Central memory CD4-positive, alpha-beta T cell (primary cell): ENCODE measurements at places on chromosomes 1 and 21.

- no peak for DNase-seq
These were observed 759.0 kb downstream of the LTN1 start for GRCh38 chr21:28233536-28234220.

DNA sequence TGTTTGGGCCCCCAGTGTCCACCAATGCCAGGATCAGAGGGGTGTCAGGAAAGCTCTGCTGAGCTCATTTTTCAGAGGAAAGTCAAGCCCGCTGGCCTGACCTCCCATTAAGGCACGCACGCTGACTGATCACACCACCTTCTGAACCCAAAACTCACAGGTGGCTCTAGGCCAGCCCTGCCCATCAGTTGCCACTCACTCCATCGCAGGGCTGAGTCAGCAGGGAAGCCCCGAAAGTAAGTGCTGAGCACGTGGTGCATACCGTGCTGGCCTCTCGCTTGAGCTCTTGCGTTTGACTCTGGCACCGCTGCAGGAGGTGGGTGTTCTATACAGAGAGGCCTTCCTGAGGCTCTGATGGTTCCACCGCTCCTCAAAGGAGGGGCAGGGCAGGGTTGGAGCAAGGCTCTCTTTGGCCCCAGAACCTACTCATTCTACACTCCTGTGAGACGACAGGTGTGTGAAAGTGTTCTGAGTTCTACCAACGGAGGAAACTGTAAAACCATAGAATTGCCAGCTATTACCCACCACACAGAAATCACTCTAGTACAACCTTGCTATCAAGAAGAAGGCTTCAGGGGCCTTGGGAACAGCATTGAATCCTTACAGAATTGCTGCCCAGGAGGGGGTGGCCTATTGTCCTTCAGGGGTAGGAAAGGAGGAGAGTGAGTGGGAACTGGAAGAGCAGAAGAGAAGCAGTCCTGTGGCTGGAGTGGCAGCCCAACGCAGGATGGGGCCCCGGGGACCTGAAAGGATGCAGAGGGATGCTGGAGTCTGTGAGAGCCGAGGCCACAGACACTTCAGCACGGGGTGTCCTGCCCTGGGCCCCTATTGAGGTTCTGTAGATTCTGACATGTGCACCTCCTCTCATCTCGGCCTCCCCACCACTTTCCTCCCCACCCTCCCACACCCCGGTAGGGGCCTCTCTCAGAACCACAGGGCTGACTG lies 214.7 kb upstream of the EDN2 start:
- DNase-seq, result no peak

DNA sequence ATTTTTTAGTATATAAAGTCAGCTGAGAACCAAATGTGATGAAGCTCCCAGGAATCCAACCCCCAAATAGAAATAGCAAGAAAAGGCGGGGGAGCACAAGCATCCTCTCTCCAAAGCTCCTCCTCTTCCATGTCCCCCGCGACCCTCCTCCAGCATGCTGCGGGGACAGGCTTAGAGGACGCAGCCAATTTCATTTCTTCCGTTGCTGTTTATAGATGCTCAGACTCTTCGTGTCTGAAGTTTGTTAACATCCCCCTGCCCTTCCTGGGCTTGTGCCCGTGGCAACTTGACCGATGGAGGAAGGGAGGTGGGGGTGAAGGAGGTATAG lies 754 bp upstream of the NPPA start:
- no peak for DNase-seq

DNA sequence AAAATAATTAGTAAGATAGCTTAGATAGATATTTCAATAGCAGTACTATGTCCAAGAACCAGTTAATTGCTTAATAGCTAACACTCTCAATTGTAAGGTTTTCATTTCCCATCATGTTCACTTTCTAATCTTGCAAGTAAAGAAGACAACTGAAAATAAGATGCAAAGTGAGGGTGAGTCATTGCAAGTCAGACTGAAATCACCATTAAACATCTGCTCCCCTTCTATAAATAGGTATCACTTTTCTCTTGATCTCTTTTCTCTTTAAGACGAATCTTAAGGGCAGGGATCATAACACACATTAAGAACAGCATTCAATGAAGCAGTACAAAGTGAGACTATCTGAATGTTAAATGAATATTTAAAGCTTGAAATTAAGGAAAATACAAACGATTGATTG lies 40.4 kb downstream of the UBR4 start:
- no peak for DNase-seq

- no peak for DNase-seq
These were observed 1.3 kb downstream of the TACSTD2 start for GRCh38 chr1:58575551-58576324.

GRCh38 chr1:204104331-204105130 lies 31.6 kb downstream of the SOX13 start:
- DNase-seq, result peak; percentile 7

DNA sequence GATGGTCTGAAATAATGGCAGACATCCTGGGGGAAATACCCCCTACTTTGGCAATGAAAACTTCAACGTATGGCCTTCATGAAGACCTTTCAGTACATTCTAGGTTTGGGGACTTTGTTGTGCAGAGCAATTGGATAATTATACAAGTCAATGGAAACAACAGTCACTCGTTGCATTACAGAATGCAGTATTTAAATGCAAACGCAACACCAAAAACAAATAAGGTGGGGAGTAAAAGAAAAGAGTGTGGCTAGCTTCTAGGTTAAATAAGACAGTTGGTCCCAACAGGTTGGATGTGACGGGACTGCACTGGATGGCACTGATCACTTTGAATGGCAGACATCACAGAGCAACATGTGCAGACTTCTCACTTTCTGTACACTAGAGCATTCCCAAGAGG lies 358.3 kb upstream of the GREM2 start:
- no peak for DNase-seq

- no peak for DNase-seq
These were observed 31.9 kb downstream of the UBE4B start for GRCh38 chr1:10064416-10065343.

DNA sequence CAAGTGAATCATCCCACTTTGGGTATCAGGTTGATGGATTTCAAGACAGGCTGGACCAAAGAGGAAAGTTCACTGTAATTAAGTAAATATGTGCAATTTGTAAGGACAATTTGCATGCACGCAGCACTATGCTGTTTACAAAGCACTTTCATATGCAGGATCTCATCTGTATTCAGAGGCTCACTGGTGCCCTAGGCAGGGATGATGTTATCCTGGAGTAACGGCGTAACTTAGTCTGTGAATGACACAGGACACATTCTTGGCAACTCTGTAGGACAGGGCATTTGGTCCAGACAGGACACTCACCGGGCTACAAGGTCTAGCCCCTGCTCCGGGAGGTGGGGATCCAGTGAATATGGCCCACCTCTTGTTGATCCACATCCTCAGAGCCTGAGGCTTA lies 365.4 kb upstream of the DUSP10 start:
- no peak for DNase-seq

GRCh38 chr1:173191011-173191705 lies 16.0 kb downstream of the TNFSF4 start:
- DNase-seq, result no peak

GRCh38 chr1:31952825-31953220 lies 14.7 kb upstream of the PTP4A2 start:
- DNase-seq, result no peak

DNA sequence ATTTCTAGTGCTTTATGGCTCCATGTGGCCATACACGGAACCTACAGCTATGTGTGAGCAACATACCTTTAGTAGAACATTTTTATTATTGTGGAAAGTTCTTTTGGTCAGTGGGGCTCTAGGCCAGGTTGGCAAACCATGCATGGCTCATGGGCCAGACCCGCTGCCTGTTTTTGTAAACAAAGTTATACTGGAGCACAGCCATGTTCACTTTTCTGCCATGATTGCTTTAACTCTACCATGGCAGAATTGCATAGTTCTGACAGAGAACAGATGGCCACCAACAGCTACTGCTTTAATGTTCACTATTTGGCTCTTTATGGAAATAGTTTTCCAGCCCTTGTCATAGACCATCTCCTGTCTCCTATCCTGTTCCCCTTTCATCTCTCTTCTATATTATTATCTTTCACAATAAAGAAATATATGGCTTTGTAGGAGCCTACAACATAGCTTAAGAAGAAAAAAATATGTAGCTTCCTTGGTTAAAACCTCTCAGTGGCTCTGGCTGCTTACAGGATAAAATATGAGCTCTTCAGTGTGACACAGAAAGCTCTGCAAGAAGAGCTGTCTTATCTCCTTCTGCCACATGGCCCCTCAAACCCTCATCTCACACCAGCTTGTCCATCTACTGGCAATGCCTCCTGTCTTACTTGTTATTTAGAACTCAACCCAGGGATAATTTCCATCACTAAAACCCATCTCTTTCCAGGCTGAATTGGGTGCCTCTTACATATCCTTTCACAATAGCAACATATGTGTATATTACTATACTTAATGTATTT lies 54.6 kb upstream of the RWDD3 start:
- no peak for DNase-seq

- DNase-seq, result no peak
These were observed 486.9 kb upstream of the USP24 start for GRCh38 chr1:55702064-55702463.

DNA sequence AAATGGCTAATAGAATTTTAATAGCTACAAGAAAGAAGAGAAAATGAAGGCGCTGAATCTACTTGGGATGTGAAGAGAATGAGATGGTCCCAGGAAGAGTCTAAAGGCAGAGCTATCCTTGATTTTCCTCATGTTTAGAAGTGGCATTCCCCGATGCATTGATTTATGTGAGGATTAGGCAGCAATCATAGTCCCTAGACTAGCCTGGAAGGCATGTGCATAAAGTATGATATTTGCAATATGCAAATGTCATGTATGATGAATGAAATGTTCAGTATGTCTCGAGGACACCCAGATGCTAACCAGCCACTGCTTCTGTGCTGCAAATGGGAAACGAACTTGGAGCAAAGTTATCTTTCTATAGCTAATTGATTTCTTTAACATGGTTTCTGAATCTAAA lies 641.5 kb upstream of the PLXNA2 start:
- no peak for DNase-seq

GRCh38 chr1:233679030-233679429 lies 65.1 kb downstream of the KCNK1 start:
- DNase-seq, result no peak

DNA sequence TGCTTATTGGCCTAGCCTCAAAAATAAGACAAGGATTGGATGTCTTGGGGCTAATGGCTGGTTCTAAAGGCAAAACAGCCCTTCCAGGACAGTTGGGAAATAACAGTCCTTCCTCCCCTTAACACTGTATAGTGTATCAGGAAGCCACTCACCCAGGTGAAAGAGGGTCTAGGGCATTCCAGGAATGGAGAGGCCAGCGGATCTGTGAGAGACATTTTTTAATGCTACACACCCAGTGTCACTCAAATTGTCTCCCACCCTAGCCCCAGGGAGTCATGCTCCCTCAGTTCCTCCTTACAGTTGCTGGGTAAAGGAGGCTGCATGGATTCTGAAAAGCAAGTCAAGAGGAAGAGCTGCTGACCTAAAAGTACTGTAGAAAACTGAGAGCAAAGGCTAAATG lies 24.1 kb upstream of the EXO1 start:
- no peak for DNase-seq

DNA sequence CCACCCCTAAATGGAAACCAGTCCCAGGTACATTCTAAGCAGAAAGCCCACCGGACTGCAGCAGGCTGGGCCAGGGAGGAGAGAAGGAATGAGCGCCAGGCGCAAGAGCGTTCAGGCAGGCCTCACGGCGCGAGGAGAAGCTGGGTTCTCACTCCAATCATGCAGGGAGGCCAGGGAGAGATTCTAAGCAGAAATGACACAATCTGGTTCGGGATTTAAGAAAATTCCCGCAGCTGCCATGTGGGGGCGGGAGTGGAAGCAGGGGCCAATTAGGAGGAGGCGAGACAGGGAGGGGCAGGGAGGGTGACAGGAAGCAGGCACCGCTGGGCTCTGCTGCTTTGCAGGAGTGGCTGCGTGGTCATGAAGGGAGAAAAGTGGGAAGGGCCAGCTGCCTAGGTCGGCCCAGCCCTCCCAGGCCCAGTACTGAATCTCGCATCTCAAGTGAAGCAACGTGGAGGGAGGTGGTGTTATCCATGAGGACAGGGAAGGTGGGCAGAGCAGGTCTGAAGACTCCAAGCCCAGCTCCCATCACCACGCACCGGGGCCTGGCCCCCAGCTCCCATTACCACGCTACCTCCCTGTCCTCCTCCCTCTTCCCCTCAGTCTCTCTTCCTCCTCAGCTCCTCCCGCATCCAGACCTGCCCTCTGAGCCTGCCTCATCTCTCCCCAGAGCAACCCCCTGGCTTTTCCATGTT lies 11.8 kb downstream of the NPHP4 start:
- no peak for DNase-seq

DNA sequence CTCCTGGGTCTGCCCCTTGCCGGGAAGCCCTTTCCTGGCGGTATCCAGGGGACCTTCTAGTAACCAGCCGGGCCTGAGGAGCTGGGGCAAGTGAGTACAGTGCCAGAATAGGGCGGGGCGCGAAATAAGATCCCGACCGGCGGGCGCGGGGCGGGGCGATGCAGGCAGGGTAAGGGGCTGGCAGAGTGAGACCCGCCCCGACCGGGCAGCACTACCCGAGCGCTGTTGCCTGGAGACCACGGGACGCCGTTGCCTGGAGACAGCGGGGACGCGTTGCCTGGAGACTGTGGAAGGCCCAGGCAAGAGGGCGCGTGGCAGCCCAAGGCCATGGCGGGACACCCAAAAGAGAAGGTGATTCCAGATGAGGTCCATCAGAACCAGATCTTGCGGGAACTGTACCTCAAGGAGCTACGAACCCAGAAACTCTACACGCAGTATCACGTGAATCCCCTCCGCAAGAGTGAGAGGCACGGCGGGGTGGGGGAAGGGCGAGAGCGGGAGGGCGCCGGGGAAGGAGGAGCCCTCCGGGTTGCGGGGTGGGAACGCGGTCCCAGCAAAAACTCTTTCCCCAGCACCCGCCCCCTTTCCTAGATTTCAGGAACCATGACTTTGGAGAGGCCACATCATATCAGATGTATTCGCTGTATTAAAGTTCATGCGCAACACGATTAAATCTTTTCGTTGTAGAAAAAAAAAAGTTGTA lies 24.3 kb downstream of the EBNA1BP2 start:
- DNase-seq, result no peak

DNA sequence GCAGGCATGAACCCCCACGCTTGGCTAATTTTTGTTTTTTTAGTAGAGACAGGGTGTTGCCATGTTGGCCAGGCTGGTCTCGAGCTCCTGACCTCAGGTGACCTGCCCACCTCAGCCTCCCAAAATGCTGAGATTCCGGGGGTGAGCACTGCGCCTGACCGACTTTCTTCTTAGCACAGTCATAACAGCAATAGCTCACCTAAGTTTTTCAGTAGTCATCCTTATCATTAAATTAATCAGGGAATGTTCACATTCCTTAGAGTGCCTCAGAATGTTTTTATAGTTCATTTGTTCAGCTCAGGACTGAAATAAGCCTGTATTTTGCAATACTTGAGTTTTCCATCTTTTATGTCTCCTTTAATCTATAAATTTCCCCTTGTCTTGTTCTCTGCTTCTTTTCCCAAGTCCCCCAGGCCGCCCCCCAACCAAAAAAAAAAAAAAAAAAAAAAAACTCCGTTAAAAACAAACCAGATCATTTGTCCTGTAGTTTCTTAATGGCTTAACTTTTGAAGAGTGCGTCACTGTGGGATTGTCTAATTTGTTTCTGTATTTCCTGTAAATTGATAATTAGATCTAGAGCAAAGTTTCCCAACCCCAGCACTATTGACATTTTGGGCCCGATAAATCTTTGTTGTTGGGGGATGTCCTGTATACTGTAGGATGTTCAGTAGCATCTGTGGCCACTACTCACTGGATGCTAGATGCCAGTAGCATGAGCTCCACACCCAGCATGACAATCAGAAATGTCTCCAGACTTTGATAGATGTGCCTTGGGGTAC lies 120.7 kb downstream of the ITSN1 start:
- no peak for DNase-seq

GRCh38 chr1:75502776-75503175 lies 108.1 kb downstream of the SLC44A5 start:
- no peak for DNase-seq

GRCh38 chr1:212295579-212295978 lies 10.4 kb downstream of the PPP2R5A start:
- no peak for DNase-seq
